T47D (cell line): ENCODE measurements at places on chromosomes 6 and 20.

DNA sequence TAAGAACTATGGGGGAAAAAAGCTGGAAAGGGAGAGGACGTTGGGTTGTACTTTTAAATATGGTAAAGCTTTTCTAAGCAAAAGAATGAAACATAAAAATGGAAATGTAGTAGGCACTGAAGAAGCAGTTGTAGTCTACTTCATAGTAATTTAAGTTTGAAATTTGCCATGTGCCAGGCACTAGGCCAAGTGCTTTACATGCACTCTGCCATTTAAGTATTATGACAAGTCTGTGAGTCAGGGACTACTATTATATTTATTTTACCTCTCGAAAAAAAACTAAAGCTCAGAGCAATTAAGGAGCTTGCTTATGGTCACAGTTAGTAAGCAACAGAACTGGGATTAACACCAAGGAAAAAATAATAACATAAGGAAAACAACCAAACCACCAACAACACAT lies 257.8 kb downstream of the GMDS start:
- DNase-seq: no peak

DNA sequence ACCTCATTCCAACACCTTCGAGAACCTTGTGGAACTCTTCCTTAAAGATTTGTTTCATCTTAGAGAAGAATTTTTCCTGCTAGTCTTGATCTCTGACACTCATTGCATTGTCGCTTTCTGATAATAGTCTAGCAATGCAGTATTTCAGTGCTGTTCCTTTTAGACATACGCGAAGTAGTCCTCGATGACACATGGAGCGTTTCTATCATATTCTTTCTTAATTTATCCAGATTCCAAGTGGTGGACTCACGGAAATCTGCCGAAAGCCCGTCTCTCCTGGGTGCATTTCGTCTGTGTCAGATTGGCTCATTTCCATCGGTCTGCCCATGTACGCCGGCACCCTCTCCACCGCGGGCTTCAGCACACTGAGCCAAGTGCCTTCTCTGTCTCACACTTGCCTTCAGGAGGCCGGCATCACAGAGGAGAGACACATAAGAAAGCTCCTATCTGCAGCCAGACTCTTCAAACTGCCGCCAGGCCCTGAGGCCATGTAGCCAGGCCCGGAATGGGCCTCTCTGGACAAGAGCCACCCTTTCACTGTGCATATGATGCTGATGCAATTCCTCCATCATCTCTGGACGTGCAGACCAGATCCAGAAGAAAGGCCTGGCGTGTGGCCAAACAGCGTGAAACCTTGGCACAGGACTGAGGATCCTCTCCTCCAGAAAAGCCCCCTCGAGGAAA lies 198.6 kb upstream of the UST start:
- no peak for DNase-seq

- no peak for DNase-seq
These were observed 145.5 kb downstream of the TENT5A start for GRCh38 chr6:81606965-81607381.

DNA sequence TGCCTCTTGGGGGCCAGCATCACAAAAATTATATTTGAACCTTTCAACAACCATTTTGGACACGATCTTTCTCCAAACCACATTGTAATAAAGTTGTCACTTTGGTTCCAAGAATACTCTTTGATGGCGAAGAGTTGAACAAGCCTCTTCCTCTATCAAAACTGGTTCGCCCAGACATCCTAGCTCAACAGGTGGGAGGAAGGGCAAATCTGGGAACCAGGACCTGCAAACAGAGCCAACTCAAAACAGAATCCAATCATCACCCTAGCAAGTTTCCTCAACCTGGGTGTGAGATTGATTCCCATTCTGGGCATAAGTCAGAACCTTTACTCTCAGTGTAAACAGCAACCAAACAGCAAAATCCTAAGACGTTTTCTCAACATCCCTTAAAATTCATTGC lies 141.2 kb upstream of the RREB1 start:
- no peak for DNase-seq

GRCh38 chr6:47129129-47129528 lies 87.0 kb upstream of the ADGRF1 start:
- no peak for DNase-seq

- peak; percentile 37 for DNase-seq
These were observed 33.3 kb downstream of the PTPRK start for GRCh38 chr6:128487055-128487454.

GRCh38 chr6:116419069-116419786 lies 41.9 kb upstream of the CALHM6 start:
- DNase-seq: no peak

DNA sequence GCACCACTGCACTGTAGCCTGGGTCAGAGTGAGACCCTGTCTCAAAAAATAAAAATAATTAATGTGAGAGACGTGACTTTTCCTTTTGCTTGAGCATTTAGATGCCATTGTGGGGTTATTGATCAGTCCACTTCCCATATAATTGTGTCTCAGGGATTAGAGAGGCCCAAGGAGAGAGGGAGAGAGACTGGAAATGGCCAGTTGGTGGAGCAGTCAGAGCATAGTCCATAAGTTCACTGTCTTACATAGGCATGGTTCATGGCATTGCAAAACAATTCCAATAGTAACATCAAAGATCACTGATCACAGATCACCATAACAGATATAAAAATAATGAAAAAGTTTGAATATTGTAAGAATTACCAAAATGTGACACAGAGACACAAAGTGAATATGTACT lies 15.2 kb upstream of the SDHAF4 start:
- peak; percentile 58 for DNase-seq

GRCh38 chr6:109840034-109840433 lies 138.1 kb upstream of the GPR6 start:
- no peak for DNase-seq

DNA sequence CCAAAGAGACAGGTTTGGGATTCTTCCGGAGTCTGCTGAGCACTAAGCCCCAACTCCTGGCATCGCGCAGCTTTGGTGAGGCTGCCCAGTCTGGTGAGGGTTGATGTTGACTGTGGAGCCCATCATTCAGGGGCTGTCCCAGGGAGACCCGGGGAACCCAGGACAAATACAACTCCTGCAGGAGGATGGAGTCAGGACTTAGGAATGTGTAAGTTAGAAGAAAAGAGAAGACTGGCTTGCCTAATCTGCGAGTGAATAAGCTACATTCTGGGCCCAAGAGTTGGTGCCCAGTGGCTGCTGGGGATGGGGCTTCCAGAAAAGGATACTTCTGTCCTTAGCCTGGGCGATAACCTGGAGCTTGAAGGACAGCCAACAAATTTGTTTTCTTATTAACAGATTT lies 47.9 kb downstream of the STK35 start:
- no peak for DNase-seq

- no peak for DNase-seq
These were observed 269.4 kb upstream of the CDYL start for GRCh38 chr6:4506792-4507191.

GRCh38 chr20:35561268-35561667 lies 19.4 kb downstream of the ERGIC3 start:
- DNase-seq: peak; percentile 67

GRCh38 chr6:41411961-41412360 lies 76.6 kb downstream of the NCR2 start:
- no peak for DNase-seq

DNA sequence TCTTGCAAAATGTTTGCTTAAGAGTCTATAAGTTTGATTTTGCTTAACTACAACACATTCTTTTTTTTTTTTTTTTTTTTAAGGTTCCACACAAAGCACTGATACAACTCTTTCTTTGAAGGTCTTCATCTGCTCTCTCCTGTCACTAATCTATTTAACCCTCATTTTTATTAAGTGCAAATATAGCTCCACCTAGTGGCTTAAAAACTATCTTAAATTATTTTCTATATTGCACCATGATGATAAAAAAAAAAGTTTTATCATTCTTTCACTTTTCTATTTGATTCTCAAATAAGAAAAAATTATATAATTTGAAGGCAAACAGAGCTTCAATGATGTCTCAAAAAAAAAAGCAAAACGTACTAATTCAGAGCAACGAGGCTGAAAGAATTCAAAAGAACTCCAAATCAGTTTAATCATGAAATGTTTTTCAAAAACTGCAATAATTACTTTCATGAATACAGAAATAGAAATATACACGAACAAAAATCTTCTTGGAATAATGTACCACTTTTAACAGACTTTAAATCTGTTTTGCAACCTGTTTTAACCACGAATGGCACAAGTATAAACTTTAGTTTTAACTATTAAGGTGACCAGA lies 12.8 kb downstream of the ESF1 start:
- DNase-seq: peak; percentile 16

GRCh38 chr20:11350126-11351005 lies 567.3 kb upstream of the BTBD3 start:
- no peak for DNase-seq

GRCh38 chr6:85680388-85680787 lies 37.7 kb upstream of the SYNCRIP start:
- DNase-seq: no peak

GRCh38 chr6:148347441-148348054 lies 4.9 kb downstream of the SASH1 start:
- DNase-seq: no peak

- DNase-seq: no peak
These were observed 87.0 kb upstream of the DST start for GRCh38 chr6:56729719-56730118.

DNA sequence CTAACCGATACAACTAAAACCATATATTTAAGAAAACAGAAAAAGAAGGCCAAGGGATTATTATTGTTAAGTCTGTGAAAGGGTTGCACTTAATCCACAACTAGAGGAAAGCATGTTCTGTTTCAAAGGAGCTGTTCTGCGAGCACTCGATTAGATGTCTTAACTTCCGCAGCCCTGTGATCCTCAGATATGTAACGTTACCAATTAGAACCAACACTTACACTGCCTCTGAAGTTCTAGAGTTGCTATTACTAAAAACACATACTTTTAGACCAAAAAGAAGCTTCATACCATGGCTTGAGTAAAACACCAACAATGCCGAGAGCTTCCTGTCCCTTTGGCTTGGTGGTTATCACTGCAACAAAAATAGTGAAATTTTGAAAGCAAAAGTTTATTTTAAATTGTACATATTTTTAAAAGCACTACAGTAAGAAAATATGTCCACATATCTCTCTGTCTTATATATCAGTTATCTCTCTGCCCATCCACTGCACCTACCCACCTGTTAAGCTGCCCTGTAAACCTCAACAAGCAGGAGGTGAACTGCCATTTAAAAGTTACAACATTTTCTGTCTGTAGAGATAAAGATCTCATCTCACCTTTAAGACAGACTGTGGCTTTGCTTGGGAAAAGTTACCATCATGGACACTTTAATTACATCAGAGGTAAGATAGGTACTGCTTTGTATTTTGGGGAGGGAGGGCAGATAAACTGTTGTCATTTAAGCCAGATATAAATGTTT lies 7.1 kb upstream of the DUSP22 start:
- no peak for DNase-seq

- no peak for DNase-seq
These were observed 10.8 kb downstream of the SLC4A11 start for GRCh38 chr20:3227936-3228749.

GRCh38 chr6:44202332-44202971 lies 14.3 kb upstream of the MYMX start:
- DNase-seq: no peak

GRCh38 chr20:36230019-36230418 lies 6.3 kb upstream of the AAR2 start:
- DNase-seq: no peak

DNA sequence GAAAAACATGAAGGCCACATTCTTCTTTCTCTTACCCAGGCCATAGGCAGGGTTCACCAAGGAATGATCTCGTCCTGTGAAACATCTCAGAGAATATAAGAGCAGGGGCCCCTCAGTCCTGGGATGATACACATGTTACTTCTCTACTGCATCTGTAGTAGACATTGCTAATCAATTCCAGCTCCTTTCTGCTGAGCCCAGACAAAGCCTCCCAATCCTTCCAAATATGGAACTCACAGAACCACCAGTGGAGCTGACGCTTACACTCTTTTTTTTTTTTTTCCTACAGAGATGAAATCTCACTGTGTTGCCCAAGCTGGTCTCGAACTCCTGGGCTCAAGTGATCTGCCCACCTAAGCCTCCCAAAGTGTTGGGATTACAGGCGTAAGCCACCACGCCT lies 9.1 kb downstream of the SNTA1 start:
- DNase-seq: no peak

DNA sequence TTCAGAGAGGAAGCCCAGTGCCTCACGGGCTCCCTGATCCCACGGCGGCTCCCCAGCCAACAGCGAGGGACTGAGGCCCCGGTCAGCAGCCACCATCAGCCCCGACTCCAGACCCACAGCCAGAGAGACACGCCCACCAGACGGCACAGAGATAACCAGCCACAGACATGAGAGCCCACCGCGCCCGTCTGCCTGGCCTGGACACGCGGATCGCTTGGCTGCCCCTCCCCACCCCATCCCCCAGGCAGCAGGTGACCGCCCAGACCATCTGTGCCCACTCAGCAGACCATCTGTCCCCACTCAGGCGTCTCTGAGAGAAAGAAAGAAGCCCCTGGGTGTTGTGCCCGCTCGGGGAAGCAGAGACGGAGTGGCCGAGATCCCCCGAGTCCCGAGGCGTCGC lies 55.5 kb upstream of the CHRNA4 start:
- DNase-seq: no peak

GRCh38 chr6:107064579-107065065 lies 36.6 kb downstream of the MTRES1 start:
- no peak for DNase-seq

DNA sequence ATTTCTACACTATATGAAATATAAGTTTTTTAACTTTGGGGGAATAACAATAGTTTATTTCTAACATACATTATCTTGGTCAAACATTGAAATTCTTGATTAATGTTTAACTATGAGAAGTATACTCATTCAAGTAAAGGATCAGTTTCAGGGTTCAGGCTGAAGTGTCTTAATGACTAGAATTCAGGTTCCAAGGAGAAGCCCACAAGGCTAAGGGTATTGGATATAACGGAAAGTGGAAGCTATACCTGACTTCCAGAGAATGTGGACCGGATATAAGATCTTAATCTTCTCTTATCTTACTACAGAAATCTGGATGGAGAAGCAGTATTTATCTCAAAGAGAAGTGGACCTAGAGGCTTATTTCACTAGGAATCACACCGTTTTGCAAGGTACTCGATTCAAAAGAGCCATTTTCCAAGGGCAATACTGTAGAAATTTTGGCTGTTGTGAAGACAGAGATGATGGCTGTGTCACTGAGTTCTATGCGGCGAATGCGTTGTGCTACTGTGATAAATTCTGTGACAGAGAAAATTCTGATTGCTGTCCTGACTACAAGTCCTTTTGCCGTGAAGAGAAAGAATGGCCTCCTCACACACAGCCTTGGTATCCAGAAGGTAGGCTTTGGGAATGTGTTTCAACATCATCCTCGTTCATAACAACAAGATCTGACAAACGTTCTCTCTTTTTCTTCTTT lies at the start of gene TINAG:
TINAG (plus strand) TSS at position 153 of the 697 bp plus-strand sequence; CDS start at position 263, 110 bp downstream.
- DNase-seq: no peak

GRCh38 chr20:13442986-13443385 lies 195.7 kb downstream of the TASP1 start:
- DNase-seq: no peak

DNA sequence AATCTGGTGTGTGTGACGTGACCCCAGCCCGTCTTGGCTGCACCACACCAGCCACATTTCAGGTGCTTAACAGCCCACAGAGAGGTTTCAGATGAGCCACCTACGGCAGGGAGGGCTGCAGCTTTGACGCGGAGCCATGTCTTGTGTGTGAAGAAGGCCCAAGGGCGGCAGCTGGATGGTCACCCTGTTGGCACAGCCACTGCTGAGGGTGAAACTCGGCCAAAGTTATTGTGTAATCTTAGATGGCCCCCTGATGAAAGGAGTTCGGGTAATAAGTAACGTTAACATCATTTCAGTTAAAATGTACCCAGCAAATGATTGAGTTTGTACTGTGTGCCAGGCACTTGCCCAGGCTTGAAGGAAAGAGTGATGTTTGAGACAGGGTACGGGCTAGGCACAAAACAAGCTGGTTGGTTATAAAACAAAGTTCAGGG lies 97.2 kb downstream of the SSR1 start:
- DNase-seq: no peak
